NCI-H187 treated with DMSO at 0.1 percent for 48 hours (cell line): ENCODE measurements at places on chromosomes 12 and 14.

DNA sequence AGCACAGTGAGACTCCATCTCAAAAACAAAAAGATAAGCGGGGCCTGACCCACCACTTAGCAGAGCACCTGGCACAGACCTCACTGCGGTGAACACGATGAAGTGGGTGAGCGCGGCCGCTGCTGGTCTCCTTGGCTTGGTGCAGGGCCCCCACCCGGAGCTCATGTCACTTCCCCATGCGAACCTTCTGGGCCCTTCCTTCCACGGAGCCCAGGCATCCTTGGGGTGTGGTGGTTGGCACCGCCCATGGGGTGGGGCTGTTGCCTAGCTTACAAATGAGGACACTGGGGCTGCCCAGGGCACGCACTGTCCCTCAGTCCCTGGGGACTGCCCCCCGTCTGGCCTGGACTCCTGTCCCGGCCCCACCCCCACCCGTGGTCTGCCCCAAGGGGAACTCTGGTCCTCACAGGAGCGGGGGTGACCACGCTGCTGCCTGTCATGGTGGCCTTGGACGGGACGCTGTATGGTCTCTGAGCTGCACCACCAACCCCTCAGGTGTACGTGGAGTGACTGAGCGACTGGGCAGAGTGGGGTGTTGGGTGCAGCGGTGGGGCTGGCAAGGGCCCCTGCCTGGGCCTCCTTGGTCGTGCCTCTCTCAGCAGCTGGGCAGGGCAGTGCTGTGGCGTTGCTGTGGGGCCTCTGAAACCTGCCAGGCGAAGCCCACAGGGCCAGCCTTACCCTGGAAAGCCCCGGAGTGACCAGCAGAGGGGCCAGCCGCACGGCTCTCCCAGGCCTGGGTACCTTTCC is 15.3 kb downstream of the FBRSL1 start:
- DNase-seq, result no peak

DNA sequence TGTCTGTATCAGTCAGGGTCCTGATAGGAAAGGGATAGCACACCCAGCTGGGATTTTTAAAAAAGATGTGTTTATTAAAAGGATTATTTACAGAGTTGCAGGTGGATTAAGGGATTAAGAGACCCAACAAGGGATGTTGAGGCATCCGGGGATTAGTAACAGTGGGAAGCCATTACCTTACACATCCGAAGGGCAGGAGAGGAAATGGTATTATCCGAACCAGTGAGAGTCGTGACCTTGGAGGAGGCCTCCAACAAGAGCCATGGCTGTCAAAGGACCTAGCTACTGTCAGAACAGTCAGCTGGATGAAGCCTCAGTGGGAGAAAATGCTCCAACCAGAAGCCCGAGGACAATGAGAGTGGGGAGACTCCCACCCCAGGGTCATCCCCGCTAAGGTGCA is 146.3 kb upstream of the KRAS start:
- no peak for DNase-seq

DNA sequence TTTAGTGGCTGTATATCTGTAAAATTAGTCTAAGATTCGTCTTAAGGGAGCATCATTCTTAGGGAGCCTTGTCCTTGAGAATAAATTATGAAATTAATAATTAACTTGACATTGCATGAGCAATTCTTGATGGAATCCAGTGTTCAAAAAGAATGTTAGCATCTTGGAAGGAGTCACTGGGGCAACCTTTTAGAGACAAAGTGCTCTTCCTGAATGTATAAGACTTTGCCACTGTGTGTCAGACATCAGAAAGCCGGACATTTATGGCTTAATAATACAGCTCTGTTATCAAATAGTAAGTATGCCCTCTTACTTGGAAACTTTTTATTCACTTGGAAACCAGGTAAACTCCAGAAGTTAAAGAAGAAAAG is 83.3 kb downstream of the CCER1 start:
- no peak for DNase-seq

DNA sequence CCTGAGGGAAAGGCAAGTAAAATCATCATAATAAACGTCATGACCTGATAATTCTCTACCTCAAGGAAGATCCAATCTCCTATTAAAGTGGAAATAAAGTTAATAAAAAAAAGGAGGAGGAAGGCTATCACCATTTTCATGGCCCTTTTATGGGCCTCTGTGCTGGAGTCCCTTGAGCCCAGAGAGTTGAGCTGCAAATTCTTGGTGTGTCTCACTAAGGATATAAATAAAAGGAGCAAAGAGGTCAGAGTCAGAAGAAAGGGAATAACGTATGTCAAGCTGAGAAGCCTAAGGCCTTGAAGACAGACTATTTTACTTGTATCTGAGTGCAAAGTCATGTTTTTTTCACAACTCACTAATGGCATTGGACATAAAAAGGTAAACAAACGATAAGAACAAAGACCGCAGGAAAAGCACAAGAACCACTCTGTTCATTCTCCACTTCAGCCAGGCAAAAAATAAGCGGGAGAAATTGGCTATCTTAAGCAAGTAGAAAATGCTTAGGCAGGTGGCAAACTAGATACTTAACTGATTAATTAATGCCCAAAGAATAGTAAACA is 12.0 kb upstream of the SMIM10L1 start:
- no peak for DNase-seq

DNA sequence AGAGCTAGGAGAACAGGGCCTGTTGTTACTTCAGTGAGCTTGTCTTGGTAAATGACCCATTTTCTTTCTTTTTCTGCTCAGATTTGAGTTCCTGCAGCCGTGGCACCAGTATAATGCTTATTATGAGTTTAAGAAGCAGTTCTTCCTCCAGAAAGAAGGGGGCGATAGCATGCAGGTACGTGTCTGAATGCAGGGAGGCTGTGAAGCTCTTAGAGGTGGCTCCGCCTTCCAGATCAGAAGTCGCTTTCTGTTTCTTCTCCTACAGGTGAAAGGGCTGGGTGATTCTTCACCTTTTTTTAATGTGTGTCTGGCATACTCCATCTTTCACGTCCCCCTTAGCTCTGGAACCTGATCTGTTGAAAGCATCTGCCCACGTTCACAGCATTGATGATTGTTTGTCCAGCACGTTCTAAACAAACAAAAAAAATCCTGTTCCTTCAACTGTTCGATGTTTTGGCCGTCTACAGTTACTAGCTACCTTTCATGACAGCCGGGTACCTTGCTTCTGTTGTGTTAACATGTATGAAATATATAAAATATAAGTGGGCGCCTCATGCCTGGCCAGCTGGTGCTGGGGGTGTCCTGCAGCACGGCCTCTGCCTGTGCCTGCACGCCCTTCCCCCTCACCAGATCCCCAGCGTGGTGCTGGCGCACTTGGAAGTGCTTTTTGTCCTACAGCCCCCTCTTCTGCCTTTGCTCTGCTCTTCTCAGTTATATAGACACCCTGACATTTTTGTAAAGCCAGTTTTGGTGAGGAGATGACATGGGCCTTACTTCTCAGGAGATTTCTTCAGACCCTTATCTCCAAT is 44.6 kb downstream of the SFSWAP start:
- no peak for DNase-seq

- no peak for DNase-seq
Measured at GRCh38 chr14:104147346-104148125, 9.1 kb downstream of the KIF26A start.

DNA sequence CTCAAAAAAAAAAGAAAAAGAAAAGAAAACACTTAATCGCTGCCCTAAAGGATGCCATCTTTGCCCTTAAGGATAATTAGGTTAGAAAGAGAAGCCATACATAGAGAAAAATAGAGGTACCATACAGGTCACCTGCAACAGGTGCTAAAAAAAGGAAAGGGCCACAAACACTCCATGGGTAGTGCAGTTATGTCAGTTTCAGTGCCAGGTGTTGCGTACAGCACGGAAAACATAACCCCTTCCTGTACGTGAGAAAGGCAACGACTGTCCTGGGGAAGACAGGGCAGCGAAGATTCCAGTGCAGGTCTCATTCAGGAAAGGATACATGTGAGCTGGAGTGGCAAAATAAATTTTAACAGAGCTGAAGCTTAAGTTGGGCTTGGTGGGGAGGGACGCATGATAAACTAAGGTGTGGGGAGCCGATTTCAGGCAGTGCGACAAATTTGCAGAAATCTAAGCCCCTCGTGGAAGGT is 553 bp upstream of the DAZAP2 start:
- no peak for DNase-seq

DNA sequence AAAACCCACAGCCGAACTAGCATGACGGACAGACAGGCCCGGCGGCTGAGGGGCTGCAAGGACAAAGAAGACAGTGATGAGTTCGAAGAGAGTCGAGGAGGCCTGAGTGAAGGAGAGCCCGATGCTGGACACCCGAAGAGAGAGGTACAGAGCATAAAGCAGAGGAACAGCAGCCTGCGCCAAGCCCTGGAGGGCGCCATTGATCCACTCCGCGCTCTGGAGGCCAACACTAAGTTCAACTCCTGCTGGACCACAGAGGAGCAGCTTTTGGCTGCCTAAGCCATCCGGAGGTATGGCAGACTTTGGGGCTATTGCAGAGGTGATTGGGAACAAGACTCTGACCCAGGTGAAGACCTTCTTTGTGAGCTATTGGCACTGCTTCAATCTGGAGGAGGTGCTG is 7.8 kb upstream of the PLXNC1 start:
- DNase-seq, result no peak

- DNase-seq, result no peak
Measured at GRCh38 chr12:54046809-54047159, 6.9 kb upstream of the HOXC4 start.

GRCh38 chr12:51887476-51888315 is at the start of gene ANKRD33:
Gene ANKRD33 (plus strand): TSS chr12:51888103. CDS start chr12:51888187, 84 bp downstream.
- no peak for DNase-seq

DNA sequence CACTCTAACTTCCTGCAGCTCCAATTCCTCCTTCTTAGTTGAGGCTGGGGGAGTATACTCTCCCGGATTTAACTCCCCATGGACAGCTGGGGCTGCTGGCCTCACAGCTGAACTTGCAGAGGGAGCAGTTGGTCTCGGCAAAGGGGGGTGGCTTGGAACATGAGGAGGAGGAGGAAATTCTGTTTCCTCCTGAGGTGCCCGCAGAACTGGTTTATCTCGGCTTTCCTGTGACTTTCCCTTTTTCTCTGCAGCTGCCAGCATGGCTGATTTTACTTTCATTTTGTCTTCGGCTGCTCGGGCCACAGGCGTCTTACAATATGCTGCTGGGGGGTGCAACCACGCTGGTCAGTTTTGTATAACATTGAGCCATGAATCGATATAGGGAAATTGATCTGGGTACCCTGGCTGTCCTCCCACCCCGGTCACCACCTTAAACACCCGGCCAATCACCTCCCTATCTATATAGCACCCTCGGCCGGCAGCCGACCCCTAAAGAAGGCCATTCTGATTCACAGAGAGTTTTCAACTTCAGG is 1317.6 kb downstream of the TMEM121 start:
- DNase-seq, result no peak
